ENCODE measurements at places on chromosomes 2 and 18.

DNA sequence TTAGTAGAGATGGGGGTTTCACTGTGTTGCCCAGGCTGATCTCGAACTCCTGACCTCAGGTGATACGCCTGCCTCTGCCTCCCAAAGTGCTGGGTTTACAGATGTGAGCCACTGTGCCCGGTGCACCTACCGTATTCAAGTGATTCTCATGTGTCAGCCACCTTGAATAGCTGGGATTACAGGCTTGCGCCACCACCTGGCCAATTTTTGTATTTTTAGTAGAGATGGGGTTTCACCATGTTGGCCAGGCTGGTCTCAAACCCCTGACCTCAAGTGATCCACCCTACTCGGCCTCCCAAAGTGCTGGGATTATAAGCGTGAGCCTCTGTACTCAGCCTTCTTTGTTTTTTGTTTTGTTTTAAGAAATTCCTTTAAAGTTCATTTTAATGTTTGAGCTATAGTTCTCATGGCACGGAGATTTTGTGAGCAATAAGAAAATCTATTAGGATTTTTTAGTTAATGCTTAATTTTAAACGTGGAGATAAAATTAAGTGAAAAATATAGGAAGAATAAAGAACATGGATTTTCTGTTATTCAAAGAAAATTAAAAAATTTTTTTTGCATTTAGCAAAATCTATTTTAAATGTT lies 242.6 kb downstream of the PHLPP1 start:
- DNase-seq, result peak; percentile 23

DNA sequence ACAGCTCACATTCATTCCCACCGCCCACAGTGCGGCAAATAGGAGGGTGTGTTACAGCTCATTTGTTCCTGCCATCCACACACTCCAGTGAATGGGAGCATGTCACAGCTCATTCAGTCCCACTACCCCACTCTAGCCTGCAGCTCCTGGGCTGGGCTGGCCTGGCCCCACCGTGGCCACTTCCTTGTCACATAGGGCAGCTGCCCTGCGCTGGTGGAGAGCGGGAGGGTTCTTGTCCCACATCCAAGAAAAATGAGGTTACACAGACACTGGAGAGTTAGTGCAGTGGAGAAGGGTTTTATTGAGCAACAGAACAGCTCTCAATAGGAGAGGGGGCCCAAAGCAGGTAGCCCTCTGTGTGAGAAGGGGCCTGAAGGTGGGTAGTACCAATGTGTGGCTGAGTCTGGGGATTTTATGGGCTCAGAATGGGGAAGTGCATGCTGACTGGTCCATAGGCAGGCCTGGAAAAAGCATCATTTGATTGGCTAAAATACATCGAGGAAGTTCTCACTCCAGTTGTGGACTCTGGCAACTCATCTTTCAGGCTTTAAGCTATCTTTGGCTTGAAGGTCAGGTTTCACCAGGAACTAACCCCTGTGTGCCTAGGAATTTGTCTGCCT lies 249.7 kb downstream of the ETAA1 start:
- DNase-seq, result no peak

GRCh38 chr18:79681484-79682387 lies 2.1 kb downstream of the CTDP1 start:
- DNase-seq, result no peak

GRCh38 chr2:17079262-17079661 lies 413.6 kb upstream of the CYRIA start:
- no peak for DNase-seq

DNA sequence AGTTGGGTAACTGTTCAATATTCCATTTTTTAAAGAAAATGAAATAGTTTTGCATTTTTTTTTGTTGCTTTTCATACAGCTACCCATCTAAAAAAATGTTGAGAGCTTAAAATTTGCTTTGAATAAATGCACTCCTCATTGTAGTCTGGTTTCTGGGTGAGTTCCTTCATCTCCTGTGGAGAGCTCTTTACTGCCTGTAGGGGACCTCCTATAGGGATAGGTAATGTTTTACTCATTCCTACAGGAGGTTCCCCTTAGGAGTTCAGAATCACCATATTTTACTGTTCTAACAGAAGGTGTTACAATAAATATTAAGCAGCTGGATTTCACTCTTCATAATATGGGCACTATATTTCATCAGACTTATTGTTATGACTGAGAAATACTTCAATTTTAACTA lies 947.3 kb upstream of the CRIM1 start:
- DNase-seq, result no peak

GRCh38 chr2:152093464-152093863 lies 5.4 kb downstream of the CACNB4 start:
- DNase-seq, result no peak

DNA sequence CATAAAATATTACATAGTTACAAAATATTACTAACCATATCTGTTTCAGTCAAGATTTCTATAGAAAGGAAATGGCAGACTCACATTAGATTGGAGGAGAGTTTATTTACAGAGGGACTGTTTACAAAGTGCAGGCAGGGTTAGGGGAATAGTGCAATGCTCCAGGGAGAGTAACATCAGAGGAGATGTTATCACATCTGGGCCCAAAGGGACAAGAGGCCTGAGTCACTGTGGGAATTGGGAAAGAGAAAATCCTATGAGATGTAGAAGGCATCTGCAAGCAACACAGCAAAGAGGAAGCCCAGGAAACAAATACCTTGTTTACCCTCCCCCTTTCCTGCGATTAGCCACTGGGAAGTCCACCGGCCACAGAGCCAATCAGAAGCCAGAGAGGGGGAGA lies 227.3 kb upstream of the TANK start:
- DNase-seq, result no peak

- DNase-seq, result no peak
Measured at GRCh38 chr2:191690327-191690726, 12.4 kb downstream of the NABP1 start.
